Non-pigmented ciliary epithelial cell (primary cell): ENCODE measurements at places on chromosomes 11 and 22.
A peak's percentile ranks its signal among the peaks of the same experiment; 100 is the strongest.

- no peak for DNase-seq
Observed at GRCh38 chr22:34427436-34427835, 507.2 kb upstream of the LARGE1 start.

DNA sequence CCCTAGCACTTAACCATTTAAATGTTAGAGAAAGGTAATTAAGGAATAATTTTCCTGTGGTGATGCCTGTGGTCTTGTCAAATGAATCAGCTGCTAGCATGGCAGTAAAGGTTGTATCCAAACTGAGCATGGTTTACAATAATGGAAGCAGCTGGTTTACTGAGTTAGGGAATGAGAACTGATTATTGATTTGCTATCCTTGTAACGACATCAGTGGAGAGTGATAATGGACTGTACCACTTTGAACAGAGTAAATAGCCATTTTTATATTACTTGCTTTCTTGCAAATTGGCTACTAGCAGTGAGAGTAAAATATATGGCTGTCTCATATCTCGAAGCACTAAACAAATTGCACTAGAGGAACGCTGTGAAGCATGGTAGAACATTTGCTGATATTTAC lies 589.0 kb upstream of the ANO5 start:
- DNase-seq: no peak

DNA sequence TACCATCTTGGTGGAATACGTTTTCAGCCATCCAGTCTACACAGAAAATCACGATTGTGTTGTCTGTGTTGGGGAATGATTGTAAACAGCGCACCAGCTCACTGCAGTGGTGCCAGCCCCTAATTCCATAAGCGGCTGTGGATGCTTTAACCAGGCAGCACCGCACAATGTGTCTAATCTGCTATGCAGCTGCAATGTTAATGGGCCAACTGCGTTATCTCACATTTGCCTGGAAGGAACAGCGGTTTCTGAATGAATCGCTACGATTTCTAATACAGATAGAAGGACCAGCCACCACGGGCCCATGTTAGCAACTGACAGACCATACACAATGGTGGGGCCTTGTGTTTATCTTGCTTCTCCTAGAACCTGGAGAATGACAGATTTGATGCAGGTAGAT lies 384.5 kb upstream of the KIRREL3 start:
- DNase-seq: no peak

DNA sequence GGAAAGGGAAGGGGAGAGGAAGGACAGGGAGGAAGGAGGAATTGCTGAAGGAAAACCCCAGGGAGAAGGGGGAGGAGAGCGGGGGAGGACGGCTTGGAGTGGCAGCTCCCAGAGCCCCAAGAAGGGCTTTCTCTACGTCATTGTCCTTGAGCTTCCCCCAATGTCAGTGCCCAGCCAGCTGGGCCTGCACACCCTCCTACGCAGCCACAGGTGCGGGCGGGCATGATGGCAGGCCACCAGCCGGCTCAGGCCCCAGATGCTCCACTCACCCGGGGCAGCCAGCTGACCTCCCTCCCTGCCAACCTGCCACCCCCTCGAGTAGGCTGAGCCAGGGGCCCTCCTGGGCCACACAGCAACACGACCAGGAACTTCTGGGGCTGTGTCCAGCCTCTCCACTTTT lies 11.2 kb downstream of the SYT7 start:
- no peak for DNase-seq

DNA sequence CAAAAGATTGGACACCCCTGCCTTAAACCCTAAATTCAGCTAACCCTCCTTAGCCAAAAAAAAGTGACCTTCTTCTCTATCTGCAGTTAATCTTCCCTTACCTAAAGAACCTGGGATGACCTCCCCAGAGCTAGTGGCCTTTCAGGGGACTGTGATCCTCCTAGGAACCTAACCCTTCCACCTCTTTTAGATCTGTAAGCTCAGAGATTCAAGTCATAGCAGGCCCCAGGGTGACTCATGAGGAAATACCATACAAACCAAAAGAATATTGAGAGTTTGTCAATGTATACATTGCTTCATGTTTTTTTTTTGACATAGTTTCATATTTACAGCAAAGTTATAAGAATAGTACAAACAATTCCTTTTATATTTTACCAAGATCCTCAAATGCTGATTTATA lies 38.3 kb upstream of the CXCR5 start:
- DNase-seq: peak; percentile 34

DNA sequence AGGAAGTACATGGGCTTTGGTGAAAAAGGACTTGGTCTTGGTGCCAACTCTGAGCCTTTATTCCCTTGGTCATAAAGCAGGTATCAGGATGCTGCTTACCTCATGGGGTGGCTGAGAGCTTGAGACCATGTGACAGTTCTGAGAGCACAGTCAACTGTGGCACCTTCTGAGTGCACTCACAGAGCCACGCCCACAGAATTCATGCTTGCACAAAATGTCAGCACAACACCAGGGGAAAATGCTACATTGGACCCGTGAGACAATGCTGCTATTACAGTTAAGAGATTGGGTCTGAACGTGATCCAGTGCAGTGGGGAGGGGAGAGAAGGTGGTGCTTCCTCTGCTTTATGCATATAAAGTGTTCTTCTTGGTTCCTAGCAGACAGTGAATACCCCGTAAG lies 79.5 kb upstream of the SPON1 start:
- DNase-seq: no peak

DNA sequence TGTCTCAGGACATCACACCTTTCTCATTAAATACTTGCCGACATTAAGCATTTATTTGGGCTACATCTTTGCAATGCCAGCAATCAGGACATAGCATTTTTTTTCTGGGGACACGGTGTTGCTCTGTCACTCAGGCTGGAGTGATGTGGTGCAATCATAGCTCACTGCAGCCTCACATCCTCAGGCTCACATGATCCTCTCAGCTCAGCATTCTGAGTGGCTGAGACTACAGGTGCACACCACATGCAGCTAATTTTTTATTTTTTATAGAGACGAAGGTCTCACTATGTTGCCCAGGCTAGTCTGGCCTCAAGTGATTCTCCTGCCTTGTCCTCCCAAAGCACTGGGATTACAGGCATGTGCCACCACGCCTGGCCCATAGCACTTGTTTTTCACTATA lies 21.6 kb downstream of the OR9G1 start:
- no peak for DNase-seq

DNA sequence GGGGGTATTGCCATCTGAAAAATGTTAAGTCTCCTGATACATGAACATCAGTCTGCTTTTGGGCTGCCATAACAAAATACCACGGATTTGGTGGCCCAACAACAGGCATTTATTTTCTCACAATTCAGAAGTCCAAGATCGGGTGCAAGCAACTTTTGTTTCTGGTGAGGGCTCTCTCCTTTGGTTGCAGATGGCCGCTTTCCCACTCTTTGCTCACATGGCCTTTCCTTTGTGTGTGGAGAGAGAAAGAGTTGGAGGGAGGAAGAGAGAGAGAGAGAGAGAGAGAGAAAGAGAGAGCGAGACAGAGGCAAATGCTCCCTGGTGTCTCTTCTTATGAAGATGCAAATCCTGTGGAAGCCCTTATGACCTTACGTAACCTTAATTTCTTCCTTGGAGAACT lies 2.5 kb upstream of the KRTAP5-2 start:
- DNase-seq: no peak

DNA sequence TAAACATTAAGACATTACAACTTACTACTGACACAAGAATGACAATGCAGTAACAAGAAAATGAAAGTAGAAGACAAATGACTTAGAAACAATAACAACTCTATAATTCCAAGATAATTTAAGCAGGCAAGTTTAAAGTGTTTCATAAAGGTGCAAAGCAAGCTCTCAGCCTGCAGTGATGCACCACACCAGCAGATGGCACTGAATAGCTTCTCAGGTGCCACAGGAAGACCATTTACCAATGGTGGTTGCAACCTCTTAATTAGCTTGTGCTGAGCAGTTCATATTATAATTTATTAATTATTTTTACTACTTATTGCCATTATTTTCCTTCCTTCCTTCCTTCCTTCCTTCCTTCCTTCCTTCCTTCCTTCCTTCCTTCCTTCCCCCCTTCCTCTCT lies 60.6 kb downstream of the NXPE2 start:
- peak; percentile 11 for DNase-seq

DNA sequence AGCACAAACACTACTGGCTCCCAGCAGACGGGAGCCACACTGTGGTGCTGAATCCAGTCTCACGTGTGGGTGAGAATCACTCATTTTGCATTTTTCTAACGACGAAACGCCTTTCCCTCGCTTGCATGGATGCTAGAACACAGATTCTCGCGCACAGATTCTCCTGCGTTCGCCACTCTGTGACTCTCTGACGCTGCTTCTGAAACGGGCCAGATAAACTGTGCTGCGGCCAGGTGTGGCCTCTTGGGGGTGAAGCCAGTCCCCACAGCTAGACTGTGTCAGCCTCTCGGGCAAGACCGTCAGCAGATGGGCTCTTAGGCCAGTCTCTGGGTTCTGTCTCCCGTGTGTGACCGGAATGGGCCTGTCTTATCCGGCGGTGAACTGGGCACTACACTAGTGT lies 44.6 kb downstream of the TRMU start:
- DNase-seq: no peak

DNA sequence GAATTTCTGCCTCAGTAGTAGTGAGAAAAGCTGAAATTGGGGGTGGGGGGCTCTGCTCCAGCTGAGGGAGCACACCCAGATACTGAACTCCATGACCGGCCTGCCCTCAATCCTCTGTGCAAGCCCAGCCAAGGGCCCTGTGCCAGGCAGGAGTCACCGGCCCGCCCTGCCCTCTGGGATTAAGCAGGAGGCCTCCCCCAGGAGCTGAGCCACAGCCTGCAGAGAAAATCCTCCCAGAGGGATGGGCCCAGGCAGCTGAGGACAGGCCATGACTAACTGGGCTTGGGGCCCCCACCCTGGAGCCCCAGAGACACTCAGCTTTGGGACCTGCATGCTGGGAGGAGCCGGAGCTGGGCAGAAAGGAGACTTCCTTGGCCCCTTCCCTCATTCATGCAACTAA lies 48.8 kb downstream of the MN1 start:
- DNase-seq: no peak

GRCh38 chr11:39363571-39363970 lies 2095.9 kb downstream of the LRRC4C start:
- no peak for DNase-seq

DNA sequence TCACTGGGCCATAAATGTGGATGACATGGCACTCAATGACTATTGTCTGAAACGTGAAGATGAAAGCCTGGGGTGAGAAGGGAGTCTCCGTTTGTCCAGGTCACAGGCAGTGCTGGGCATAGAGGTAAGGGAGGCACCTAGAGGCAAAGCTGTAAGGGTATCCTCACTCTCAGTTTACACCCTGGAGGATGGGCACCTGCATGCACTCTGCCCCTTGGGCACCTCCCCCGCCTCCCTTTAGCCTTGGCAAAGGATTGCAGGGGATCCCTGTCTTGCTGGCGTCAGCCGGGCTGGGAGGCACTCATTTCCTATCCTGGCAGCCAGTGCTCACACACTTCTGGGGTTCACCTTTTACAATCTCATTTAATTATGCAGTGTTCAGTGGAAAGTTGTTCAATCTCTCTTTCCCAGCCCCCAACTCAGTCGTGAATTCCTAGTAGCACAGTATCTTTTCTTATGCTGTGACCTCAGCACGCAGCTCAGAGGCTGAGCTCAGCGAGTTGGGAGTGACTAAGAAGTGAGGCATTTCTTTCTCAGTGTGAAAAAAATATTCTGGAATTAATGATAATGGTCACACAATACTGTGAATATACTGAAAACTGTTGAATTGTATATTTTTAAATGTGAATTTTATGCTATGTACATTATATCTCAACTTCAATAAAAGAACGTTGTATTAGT lies 866.6 kb downstream of the BRD1 start:
- no peak for DNase-seq

- DNase-seq: no peak
Observed at GRCh38 chr11:15645201-15645600, 530.5 kb downstream of the INSC start.

- no peak for DNase-seq
Observed at GRCh38 chr11:120867988-120868387, 155.9 kb upstream of the TBCEL start.

- no peak for DNase-seq
Observed at GRCh38 chr11:61967924-61968757, 707 bp upstream of the FTH1 start.

DNA sequence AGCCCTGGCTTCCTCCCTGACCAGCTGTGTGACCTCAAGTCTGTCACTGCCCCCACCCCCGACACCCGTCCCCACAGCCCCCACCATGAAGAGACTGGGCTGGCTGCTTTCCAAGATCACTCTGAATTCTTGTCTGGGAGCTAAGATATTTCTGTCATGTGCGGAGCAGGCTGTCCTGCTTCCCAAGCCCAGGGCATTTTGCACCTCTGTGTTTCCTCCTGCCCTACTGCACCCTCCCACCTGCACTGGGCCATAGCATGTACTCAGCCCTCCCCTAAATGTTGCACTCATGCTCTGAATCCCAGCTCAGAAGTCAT lies 30.3 kb upstream of the MYEOV start:
- DNase-seq: no peak

DNA sequence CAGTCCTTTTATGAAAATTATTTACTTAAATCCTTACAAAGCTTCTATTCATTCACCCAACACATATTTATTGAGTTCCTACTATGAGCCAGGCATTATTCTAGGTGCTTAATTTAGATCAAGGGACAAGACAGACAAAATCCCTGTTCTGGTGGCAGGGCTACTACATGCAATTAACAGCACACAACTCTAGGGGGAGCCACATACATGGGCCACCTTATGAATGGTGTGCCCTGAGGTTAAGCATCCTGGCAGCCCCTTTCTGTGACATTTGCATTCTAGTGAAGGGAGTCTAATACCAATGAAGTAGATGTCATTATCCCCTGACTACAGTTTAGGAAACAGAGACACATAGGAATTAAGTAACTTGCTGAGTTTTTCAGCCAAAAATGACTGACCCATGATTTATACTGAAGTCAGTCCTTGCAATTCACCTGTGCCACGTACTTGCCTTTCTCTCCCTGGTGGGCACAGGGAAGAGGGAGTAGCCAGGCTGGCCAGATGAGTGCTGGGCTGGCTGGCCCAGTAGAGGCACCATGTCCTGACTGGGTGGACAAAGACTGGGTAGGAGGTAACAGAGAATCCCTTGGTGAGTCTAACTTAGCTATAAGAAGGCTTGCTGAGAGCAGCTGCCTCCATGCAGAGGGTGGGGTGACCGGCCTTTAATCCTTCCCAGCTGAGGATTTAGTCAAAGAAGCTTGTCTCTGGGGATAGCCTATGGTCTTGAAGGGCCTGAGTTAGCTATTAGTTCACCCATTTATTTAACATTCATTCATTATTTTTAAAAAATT lies 52.0 kb upstream of the ELF5 start:
- DNase-seq: no peak

GRCh38 chr11:1302461-1303125 lies 6.8 kb downstream of the TOLLIP start:
- no peak for DNase-seq

- no peak for DNase-seq
Observed at GRCh38 chr11:45087900-45088160, 58.6 kb upstream of the PRDM11 start.

DNA sequence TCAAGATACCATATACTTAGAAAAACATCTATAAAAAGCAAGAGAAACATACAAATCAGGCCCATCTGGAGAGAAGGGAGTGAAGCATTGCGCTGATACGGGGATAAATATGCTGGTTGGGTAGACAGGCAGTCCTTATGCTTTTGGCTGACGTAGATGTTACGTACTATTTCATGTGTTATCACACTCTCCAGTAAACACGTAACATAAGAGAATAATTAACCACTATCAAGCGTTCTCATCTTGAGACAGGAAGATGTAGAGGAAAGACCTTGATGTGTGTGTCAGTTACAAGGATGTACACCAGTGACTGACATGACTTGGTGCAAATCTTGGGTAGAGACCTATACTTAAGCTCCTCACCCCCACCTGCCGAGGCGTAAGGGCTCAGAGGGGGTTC lies 86.7 kb upstream of the PRODH start:
- no peak for DNase-seq

- no peak for DNase-seq
Observed at GRCh38 chr11:74139151-74139918, 31.5 kb downstream of the C2CD3 start.
